Hypothalamus (tissue), 51 donors: ENCODE measurements at places on chromosomes 7 and 10.

DNA sequence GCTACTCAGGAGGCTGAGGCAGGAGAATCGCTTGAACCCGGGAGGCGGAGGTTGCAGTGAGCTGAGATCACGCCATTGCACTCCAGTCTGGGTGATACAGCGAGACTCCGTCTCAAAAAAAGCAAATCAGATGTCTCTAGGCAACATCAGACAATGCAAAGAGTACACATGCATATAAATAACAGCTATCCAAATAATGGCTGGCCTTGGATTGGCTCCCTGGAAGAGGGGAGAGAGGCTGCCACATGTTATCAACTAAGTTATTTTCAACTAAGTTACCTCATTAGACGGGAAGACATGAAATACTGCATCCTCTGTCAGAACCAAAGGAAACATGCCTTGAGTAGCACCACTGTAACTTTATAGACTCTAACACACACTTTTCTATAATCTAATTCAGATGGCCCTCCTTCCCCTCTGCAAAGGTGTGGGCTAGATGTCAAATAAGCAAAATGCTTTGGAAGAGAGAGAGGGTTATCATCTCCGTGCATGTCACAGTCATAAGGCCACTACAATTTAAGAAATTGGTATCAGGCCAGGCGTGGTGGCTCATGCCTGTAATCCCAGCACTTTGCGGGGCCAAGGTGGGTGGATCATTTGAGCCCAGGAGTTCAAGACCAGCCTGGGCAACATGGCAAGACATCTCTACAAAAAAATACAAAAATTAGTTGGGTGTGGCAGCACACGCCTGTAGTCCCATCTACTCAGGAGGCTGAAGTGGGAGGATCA lies 22.5 kb upstream of the SPOCK2 start:
- no peak for DNase-seq

DNA sequence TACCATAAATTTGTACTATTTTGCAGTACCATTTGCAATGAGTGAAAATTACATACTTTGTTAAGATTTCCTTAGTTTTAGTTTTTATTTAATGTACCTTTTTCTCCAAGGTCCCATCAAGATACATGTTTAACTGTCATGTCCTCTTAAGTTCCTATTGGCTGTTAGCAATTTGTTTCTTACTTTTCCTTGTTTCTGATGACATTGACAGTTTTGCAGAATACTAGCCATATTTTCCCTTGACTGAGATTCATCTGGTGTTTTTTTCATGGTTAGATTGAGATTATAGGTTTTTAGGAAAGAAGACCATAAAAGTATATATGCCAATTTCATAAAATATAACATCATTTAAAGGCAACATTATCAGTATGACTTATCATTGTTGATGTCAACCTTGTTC lies 376.8 kb upstream of the STEAP1 start:
- DNase-seq = no peak

- no peak for DNase-seq
Observed at GRCh38 chr10:50244201-50244600, 7.1 kb downstream of the ASAH2 start.

DNA sequence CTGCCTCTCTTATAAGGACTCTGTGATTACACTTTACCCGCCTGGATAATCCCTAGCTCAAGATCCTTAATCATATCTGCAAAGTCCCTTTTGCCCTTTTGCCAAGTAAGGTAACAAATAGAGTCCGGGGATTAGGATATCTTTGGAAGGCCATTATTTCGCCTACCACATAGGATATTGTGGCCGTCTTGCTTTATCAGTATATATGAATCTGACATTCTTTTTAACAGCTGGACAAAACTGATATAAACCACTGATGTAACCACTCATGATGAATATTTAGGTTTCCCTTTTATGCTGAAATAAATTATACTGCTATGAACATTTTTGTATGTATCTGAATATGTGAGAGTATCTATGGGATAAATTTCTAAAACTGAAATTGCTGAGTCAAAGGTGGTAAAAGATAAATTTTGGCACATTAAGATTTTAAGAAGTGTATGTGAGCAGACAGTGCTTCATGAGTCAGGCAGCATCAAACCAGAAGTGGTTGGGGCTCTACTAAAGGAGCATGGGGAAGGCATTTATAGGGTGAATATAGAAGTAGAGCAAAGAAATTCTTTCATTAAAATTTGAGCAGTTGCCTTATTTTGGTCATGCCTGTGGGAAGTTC lies 44.7 kb downstream of the AVL9 start:
- DNase-seq = no peak

- no peak for DNase-seq
Observed at GRCh38 chr10:6221971-6222751, 19.4 kb downstream of the PFKFB3 start.

GRCh38 chr7:3495530-3495929 lies 194.5 kb downstream of the SDK1 start:
- DNase-seq = no peak

DNA sequence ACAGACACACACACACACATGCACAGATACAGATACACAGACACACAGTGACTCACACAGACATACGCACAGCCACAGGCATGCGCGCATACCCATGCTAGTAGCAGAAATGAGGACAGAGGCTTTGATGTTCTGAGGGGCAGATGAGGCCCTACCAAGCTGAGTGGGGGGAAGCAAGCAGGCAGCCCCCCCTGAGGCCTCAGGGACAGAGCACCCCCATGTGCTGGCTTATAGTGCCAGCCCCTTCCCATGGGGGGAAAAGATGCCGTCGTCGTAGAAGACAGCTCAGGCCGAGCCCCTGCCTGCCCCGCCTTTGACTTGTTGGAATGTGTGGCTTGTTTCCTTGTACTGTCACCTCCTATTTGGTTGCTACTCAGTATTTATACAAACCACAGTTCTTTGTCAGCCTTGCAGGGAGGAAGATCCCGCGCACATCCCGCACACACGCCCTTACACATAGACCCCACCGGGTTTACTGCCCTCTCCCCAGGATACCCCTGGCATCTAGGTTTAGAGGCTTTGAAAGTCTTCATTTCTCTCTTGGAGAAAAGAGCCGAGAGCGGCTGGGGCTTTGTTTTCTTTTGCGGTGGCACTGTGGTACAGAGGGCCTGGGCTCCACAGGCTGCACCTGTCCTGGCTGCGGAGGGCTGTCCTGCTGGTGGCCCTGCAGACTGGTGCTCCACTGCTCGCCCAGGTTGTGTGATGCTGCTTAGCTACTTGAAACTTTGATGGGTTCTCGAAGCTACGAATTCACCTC lies 112.5 kb downstream of the DOCK1 start:
- no peak for DNase-seq

GRCh38 chr7:45937301-45937700 lies 16.2 kb upstream of the IGFBP3 start:
- no peak for DNase-seq

GRCh38 chr10:99560277-99561126 lies 27.8 kb downstream of the NKX2-3 start:
- peak; percentile 25 for DNase-seq

DNA sequence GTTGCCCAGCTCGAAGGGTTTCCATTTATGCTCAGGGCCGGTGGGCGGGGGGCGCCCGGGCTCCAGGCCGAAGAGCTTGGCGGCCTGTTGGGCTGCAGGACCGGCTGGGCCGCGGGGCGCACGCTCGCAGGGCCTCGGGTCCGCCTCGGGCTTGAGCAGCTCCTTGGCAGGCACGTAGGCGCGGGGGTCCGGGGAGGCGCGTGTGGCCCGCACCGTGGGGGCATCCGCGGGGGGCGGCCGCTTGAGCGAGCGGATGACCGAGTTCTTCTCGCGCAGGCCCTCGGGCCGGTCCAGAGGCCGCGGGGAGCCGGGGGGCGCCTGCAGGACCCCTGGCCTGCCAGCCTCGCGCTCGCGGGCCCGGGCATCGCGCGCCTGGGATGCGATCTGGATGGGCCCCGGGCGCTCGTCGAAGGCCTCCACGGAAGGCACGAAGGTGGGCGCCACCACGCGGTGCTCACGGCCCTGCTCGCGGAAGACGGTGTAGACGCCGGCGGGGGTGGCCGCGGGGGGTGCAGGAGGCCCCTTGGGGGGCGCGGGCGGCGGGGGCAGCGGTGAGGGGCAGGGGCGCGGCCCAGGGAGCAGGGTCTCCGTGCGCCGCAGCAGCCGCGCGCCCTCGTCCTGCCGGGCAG lies 35.2 kb downstream of the TNRC18 start:
- no peak for DNase-seq

DNA sequence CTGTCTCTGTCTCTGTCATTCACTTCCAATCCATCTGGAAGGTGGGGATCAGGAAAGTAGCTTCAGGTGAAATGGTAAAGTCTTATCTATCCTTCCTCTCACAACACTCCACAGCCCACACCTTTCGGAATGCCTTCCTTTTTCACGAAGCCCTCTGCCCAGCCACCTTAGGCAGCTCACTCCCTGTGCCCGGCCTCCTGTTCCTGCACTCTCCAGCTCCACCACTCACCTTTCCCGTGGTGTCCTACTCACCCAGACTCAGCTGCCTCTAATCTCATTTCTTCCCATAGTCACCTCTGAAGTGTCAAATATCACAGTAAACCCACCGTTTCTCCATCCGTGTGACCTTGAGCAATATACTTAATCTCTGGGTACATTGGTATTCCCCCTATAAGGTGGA lies 100.9 kb upstream of the C7orf33 start:
- DNase-seq = no peak

DNA sequence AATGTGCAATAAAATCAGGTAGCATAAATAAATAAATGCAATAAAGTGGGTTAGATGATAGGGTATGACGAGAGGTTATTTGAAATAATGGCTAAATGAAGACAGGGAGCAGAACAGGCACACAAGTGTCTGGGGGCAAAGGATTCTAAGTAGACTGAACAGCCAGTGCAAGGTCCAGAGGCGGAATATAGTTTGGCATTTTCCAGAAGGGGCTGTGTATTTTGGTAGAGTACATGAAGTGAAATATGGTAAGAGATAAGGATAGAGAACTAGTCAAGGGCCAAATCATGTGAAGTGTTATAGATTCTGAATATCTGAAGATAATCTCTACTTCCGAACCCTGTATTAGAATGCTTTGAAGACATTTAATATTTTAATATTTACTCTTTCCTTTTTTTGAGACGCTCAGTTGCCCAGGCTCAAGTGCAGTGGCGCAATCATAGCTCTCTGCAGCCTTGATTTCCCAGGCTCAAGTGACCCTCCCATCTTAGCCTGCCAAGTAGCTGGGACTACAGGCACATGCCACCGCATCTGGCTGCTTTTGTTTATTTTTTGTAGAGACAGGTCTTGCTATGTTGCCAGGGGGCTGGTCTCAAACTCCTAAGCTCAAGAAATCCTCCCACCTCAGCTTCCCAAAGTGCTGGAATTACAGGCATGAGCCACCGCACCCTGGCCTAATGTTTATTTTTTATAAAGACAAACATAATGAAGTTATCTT lies 44.4 kb upstream of the CD36 start:
- DNase-seq = no peak

GRCh38 chr10:130493446-130494145 lies 357.4 kb downstream of the GLRX3 start:
- DNase-seq = no peak

- DNase-seq = no peak
Observed at GRCh38 chr10:103444478-103444877, 7.7 kb downstream of the CALHM2 start.

DNA sequence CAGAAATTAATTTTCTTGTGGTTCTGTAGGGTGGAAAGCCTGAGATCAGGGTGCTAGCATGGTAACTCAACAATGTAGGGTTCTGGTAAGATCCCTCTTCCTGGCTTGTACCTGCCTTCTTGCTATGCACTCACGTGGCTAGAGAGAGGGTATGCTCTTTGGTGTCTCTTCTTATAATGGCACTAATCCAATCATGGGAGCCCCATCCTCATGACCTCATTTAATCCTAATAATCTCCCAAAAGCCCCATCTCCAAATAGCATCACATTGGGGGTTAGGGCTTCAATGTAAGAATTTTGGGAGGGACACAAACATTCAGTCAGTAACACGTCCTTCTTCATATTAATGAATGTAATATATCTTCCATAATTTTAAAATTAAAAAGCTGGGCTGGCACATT lies 39.6 kb upstream of the FAM133B start:
- DNase-seq = no peak

DNA sequence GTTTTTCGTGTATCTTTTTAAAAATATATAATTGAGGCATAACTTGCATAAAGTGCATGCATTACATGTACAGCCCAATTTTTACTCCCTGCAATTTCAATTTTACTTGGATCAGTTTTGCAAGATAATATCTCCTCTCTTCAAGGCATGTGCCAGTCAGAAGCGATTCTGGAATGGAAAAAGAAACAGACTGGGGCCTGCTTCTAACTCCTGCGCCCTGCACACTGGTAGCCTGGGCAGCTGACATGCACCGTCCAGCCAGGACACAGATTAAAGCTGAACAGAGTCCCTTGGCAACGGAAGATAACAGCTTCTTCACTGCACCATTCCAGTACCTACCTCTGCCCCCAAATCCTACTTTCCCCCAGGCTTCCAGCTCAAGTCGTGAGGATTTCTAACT lies 182.1 kb downstream of the FAM107B start:
- no peak for DNase-seq

- no peak for DNase-seq
Observed at GRCh38 chr7:135117096-135117495, 30.8 kb upstream of the TMEM140 start.

GRCh38 chr7:66353547-66353946 lies 148.4 kb downstream of the TPST1 start:
- DNase-seq = no peak

GRCh38 chr7:71687831-71688599 lies 556.1 kb downstream of the GALNT17 start:
- no peak for DNase-seq

- no peak for DNase-seq
Observed at GRCh38 chr10:73950155-73950948, 39.4 kb downstream of the PLAU start.

DNA sequence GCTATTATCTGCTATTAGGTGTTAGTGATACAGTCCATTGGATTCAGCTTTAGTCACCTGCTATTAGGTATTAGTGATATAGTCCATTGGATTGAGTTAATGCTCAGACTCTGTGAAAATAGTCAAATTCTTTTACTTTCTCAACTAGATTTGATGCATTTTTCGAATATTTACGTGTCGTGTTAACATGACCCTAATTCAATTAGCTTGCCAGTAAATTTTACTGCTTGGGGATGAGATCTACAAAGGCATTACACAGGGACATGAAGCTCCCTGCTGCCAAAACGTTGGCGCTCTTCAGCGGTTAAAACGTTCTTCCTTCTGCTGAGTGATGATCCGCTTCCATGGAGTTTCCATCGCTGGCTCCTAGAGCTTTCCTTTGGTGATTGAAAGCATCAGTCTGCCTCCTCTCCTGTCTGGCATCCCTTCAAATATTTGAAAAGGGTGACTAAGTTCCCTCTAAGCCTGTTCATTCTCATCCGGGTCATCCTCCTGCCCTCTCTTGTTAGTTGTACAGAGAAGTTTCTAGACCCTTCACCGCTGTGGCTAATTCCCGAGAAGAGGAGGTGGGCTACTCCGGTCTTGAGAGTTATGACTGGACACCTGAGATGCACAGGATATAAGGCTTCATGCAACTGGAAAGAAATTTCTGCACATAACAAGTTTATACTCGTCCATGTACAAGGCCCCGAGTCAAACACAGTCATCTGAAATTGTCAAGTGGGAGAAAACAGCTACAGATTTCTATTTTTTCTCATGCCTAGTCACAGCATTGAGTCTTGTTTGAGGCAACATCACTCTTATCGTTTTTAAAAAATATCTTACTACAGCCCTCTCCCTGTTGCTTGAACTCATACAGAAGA lies 254.0 kb downstream of the KLF6 start:
- DNase-seq = no peak

GRCh38 chr10:115953281-115953680 lies 319.7 kb downstream of the GFRA1 start:
- DNase-seq = no peak

- no peak for DNase-seq
Observed at GRCh38 chr10:43006490-43006889, 70.4 kb upstream of the RET start.
